ENCODE measurements at places on chromosomes 6 and 20.

DNA sequence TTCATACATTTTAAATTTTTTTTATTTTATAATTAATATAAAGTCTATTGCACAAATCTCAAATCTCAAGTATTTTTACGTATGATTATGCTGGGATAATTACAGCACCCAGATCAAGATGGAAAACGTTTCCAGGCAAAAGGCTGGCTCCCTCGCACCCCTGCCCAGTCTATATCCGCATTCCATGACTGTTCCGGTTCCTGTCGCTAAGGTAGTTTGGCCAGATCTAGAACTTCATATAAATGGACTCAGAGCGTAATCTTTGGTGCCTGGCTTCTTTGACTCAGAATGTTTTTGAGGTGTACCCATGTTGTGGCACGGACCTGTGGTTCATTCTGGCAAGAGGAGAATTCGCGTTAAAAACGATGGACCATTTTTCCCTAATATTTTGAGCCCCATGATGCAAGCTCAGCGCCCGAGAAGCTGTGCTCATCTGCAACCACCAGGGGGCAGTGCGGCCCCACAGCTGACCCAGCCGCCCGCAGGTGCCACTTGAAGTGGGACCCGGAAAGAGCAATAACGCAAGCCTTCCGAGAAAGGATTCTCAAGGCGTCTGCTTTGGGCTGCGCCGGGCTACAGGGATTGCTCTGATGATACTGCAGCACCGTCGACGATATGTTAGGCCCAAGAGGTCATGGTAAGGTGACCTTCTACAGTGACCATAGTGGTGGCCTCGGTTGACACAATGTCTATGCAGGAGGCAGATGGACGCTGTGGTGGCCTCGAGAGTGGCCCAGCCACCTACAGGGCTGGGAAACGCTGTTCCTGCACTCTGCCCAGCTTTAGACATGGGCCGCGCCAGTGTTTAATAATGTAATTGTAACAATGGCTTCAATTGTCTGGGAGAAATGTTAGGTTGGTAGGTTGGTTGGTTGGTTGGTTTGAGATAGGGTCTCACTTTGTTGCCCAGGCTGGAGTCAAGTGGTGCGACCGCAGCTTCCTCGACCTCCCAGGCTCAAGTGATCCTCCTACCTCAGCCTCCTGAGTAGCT is 160.1 kb downstream of the ZMYND8 start:
- peak; percentile 94 for DNase-seq

DNA sequence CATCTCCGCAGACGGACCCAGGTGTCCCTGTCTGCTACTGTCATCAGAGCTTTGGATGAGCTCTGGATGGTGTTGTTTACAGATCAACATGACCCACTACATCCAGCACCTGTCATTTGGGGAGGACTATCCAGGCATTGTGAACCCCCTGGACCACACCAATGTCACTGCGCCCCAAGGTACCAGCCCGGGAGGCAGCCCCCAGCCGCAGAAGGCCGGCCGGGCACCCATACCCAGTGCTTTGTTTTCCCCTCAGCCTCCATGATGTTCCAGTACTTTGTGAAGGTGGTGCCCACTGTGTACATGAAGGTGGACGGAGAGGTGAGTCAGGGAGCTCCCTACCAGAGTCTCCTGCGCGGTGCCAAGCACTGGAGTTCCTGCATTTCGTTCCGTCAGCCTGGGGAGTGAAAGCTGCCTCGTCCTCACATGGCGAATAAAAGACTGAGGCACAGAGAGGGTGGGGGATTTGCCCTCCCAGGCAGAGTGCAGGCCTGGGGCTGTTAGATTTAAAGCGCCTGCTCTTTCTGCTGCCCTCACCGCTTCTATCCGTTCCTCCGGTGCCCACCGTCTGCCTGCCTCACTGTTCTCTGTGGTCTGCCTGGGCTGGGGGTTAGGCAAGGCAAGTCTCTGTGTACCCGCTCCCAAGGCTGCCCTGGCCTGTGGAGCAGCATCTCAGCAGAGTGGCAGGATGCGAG is 14.2 kb downstream of the ERGIC3 start:
- no peak for DNase-seq

DNA sequence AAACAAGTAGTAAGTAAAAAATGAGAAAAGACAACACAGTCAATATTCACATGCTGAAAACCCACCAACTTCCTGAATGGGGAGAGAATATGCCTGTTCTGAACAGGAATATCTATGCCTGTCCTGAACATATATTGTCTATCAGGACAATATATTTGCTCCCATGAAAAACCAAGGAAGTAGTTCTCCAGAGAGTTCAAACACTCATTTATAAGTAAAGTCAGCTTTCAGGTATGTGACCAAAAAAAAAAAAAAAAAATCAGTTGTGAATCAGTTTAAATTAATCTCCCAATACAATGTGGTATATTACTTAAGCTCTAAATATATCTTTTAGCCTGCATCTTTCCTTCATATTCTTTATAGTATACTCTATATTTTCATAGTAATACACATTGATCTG is 119.5 kb downstream of the MYB start:
- DNase-seq: no peak

GRCh38 chr6:161139304-161139765 is 134.5 kb downstream of the AGPAT4 start:
- DNase-seq: no peak

- no peak for DNase-seq
These were observed 26.1 kb upstream of the SH3BGRL2 start for GRCh38 chr6:79605061-79605460.

DNA sequence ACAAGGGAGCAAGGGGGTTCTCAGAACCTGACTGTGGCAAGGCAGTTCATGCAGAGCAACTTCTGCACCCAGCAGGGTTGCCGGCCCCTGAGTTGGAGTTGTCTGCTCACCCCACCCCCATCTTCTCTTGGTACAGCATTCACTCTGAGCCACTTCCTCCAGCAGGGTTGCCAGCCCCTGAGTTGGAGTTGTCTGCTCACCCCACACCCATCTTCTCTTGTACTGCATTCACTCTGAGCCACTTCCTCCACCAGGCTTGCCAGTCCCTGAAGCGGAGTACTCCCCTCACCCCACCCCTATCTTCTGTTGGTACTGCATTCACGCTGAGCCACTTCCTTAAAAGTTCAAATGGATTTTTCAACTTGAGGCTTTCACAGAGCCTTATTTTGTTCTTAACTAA is 79.7 kb upstream of the SYNDIG1 start:
- no peak for DNase-seq

DNA sequence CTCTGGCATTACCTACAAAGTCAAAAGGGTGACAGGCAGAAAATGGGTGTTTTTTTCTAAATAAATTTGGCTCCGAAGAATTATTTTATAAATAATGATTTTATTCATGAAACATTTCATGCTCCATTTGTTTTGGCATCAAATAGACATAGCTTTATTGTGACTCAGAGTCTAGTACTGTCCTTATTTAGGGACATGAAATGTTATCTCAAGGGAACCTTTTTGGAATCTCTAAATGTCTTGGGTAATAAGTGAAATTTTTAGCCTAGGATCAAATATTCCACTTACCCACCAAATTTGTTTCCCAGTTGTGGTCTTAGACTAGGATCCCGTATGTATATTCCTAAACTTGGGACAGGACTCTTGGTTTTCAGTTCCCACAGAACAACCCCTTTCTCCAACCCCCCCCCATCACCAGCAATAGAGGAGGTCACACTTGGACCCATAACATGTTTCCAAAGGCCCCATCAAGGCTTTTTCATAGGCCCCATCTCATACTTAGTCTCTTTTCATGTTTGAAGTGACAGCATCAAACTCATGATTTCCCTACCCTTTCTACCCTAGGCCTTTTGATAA is 81.8 kb downstream of the JAG1 start:
- DNase-seq: no peak
